Muscle of arm (tissue), 14 donors: ENCODE measurements at places on chromosomes 3 and 15. TPM values are rescaled to one million over a fixed set of nuclear protein-coding genes. Genes with fewer than 3 reads are reported as not detected.

WDR93 gene
- polyA plus RNA-seq: not detected

SHF gene
- polyA plus RNA-seq: 5.6 TPM

TRH gene
- polyA plus RNA-seq: 0.48 TPM

EXD1 gene
- not detected for polyA plus RNA-seq

ZIC4 gene
- polyA plus RNA-seq: 7.3 TPM

ABHD2 gene
- polyA plus RNA-seq: 26.5 TPM

CLDN11 gene
- polyA plus RNA-seq: 3.7 TPM

UACA gene
- polyA plus RNA-seq: 203 TPM

B4GALT4 gene
- polyA plus RNA-seq: 10.2 TPM

LPP gene
- polyA plus RNA-seq: 18.2 TPM

TCAIM gene
- polyA plus RNA-seq: 25.3 TPM

SMCO1 gene
- polyA plus RNA-seq: 0.79 TPM

MGLL gene
- 20.6 TPM for polyA plus RNA-seq

SEMA3B gene
- 32.0 TPM for polyA plus RNA-seq

MITF gene
- 10.1 TPM for polyA plus RNA-seq

CHRNA5 gene
- 0.81 TPM for polyA plus RNA-seq

CYP1A2 gene
- 0.12 TPM for polyA plus RNA-seq

ADAMTS9 gene
- 85.0 TPM for polyA plus RNA-seq
